Natural killer cell treated with Interleukin-12 subunit alpha and Interleukin-12 subunit beta and Interleukin-15 and Interleukin-18, amount 100 ng/mL, for 72 hours (primary cell): ENCODE measurements at places on chromosomes 1 and 21. TPM values are rescaled to one million over a fixed set of nuclear protein-coding genes. Genes with fewer than 3 reads are reported as not detected.

- peaks cover 25% of the 10 kb centered on the region for H3K4me1 ChIP-seq
- no peaks in the 10 kb centered on the region for H3K27me3 ChIP-seq
Measured at GRCh38 chr1:27366113-27366410, 699 bp downstream of the MAP3K6 start.

Gene SPRR2D
- not detected for total RNA-seq

Gene ANKRD34A
- 9.1 TPM for total RNA-seq

DNA sequence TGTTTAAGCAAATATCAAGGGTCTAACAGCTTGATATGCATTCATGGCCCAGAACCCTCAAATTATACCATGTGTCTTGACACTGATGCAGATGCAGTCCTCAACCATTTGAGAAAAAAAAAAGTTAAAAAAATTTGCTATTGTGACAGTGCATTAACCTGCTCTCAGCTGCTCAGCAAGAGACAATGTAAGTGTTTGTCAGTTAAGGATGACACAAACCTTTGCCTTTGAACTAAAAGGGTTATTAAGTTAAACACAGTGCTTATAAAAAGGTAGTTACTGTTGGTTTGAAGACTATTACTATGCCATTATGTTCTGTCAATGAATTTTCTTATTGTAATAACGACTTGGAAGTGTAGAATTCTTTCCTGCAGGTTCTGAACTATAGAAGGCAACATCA, 655.6 kb upstream of the NEGR1 start:
- DNase-seq: no peak
- H3K36me3 ChIP-seq: no peaks in the 10 kb centered on the region
- no peaks in the 10 kb centered on the region for H3K4me1 ChIP-seq
- no peak overlapping the region for H3K27ac ChIP-seq

DNA sequence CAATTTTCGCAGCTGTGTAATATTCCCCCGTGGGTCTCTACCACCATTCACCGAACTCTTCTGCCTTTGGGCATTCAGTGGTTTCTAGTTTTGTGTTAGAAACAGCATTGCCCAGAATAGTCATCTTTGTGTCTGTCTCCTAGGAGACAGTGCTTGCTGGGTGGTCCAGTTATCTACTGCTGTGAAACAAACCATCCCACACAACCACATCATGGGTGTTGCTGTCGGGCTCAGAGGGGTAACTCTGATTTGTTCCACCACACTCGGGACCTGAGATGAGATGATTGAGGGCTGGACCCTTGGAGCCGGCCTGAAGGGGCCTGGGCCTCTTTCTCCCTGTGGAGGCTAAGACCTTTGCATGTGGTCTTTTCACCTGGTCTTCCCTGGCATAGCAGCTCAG, 427.2 kb upstream of the VAMP3 start:
- peak; percentile 44 for DNase-seq
- peaks cover 7% of the 10 kb centered on the region for H3K27me3 ChIP-seq
- H3K4me1 ChIP-seq: no peaks in the 10 kb centered on the region
- no peaks in the 10 kb centered on the region for H3K36me3 ChIP-seq
- H3K27ac ChIP-seq: no peak overlapping the region

Gene CFHR4
- not detected for total RNA-seq

- no peak overlapping the region for H3K27ac ChIP-seq
- H3K36me3 ChIP-seq: no peaks in the 10 kb centered on the region
- no peak overlapping the region for H3K4me3 ChIP-seq
- no peaks in the 10 kb centered on the region for H3K4me1 ChIP-seq
Measured at GRCh38 chr1:219837274-219837993, 90.9 kb downstream of the SLC30A10 start.

Gene ZCCHC17
- total RNA-seq: 35.3 TPM

Gene AUNIP
- total RNA-seq: 15.1 TPM

DNA sequence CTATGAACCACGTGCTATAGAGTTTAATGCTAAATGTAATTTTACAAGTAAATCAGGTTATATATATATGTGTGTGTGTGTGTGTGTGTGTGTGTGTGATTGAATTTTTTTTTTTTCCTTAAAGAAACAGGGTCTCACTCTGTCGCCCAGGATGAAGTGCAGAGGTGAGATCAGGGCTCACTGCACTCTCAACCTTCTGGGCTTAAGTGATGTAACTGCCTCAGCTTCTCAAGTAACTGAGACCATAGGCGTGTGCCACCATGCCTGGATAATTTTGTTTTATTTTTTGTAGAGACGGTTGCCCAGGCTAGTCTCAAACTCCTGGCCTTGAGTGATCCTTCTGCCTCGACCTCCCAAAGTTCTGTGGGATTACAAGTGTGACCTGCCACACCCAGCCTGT, 26.3 kb downstream of the POU2F1 start:
- no peaks in the 10 kb centered on the region for H3K27me3 ChIP-seq
- H3K27ac ChIP-seq: no peak overlapping the region
- H3K4me1 ChIP-seq: peaks cover 25% of the 10 kb centered on the region
- DNase-seq: no peak
- no peak overlapping the region for H3K4me3 ChIP-seq
- H3K36me3 ChIP-seq: no peaks in the 10 kb centered on the region

Gene TENT5C
- 86.2 TPM for total RNA-seq

Gene TSPAN1
- total RNA-seq: not detected

DNA sequence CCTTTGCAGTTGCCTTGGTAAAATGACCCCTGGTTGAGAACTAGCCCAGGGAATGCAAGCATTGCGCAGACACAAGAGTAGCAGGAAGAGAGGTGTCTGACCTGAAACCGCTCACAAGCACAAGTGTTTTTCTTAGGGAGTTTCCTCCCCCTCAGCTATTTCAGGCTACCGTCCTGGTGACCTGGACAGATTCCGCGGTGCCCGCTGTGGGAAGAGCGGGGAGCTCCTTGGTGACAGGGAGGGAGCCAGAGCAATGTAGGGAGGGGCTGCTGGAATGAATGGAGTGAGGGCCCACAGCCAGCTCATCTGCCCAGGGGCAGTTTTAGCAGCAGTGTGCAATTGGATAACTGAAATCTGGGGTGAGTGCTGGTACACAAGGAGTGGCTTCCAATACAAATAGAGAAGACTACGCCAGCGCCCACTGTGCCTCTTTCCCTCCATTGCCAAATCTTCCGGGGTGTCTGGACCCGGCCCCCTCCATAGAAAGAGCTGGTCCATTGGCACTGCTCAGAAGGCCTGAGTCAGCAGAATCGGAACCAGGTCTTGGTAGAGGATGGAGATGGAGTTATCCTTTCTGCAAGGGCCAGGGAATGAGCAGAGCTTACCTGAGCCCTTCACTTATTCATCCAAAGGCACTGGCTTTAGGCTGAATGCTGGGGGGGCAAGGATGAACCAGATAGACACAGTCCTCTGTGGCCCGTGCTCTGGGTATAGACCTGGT, 82.8 kb downstream of the TRABD2B start:
- no peaks in the 10 kb centered on the region for H3K36me3 ChIP-seq
- H3K27ac ChIP-seq: no peak overlapping the region
- peaks cover 1% of the 10 kb centered on the region for H3K27me3 ChIP-seq

- no peak for DNase-seq
- no peaks in the 10 kb centered on the region for H3K27me3 ChIP-seq
- H3K4me1 ChIP-seq: peaks cover 5% of the 10 kb centered on the region
- no peak overlapping the region for H3K27ac ChIP-seq
Measured at GRCh38 chr1:174258148-174258550, 98.8 kb downstream of the RABGAP1L start.

- H3K4me3 ChIP-seq: no peak overlapping the region
- no peaks in the 10 kb centered on the region for H3K4me1 ChIP-seq
- no peaks in the 10 kb centered on the region for H3K27me3 ChIP-seq
- H3K27ac ChIP-seq: no peak overlapping the region
Measured at GRCh38 chr1:235404190-235404589, 37.0 kb downstream of the TBCE start.
